ENCODE measurements at places on chromosomes 16 and 17. TPM values are rescaled to one million over a fixed set of nuclear protein-coding genes. Genes with fewer than 3 reads are reported as not detected.

ACAP1 gene
- total RNA-seq, result 2.8 TPM

DOC2A gene
- 0.81 TPM for total RNA-seq

DNA sequence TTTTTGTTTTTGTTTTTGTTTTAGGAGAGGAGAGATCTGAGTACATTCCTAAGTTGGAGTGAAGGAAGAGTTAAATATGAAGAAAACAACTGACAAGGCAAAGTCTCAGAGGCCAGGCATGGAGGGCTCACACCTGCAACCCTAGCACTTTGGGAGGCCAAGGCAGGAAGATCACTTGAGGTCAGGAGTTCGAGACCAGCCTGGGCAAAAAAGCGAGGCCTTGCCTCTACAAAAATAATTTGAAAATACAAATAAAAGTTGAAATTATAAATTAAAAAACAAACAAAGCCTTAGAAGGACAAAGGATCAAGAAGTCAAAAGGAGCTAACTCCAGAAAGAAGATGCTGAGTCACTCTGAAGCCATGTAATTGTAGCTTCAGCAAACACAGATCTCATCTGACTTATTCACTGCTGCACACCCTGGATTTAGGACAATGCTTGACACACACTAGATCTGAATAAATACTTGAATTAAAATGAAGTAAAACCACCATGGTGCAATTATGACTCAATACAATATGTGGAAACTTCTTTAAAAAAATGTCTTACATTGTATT, 9.1 kb downstream of the CEP20 start:
- ATAC-seq, result peak; percentile 77

GRCh38 chr17:2120586-2121335, 65.9 kb downstream of the HIC1 start:
- ATAC-seq, result no peak
